ENCODE measurements at places on chromosomes 11 and 22.

DNA sequence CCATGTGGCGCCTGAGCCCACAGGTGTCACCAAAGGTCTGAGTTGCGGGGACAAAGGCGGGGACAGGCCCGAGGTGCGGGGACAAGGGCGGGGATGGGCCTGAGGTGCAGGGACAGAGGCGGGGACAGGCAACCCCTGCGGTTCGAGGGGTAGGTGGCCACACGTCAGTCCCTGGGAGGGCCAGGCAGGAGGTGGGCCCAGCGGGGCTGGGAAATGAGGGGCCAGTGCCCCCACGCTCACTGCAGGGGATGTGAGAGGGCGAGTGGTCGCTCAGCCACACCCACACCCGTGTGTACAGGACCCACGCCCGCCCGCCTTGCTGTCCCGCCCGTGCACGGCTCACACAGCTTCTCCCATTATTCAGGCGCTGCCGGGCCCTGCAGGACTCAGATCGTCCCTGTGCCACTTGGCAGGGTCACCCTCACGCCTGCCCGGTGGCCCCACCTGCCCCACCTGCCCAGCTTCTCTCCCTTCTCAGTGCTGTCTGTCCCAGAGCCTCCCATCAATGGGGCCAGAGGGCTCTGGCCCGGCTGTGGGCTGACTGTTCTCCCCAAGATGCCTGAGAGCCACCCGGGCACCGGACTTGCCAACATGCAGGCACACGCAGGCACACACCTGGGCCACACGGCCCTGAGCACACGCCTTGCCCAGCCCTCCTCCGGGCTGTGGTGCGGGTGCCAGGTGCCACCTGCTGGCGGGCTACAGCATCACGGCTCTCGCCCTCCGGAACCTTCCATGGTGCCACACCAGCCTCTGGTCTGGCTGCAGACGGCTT is 14.2 kb upstream of the MUC6 start:
- no peak for DNase-seq

DNA sequence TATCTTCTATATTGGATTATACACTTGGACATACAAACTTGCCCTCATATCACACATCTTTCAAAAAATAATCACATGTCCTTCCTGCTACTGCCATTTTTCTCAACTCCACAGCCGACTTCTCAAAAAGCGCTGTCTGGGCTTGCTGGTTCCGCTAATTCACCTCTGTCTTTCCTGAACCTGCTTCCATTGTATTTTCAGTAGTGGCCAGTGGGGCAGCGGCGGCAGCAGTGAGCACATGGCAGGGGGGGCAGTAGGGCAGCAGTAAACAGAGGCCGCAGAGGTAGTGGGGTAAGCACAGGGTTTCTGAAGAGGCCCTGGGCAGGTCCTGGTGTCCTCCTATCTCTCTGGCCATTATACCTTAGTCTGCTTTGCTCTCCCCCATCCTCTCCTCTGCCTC is 126.3 kb downstream of the RRAS2 start:
- no peak for DNase-seq

GRCh38 chr22:46001426-46002106 is 24.6 kb upstream of the WNT7B start:
- no peak for DNase-seq

- no peak for DNase-seq
Observed at GRCh38 chr11:117557361-117557760, 229.7 kb downstream of the CEP164 start.

- no peak for DNase-seq
Observed at GRCh38 chr22:40276996-40277823, 69.1 kb upstream of the ADSL start.

DNA sequence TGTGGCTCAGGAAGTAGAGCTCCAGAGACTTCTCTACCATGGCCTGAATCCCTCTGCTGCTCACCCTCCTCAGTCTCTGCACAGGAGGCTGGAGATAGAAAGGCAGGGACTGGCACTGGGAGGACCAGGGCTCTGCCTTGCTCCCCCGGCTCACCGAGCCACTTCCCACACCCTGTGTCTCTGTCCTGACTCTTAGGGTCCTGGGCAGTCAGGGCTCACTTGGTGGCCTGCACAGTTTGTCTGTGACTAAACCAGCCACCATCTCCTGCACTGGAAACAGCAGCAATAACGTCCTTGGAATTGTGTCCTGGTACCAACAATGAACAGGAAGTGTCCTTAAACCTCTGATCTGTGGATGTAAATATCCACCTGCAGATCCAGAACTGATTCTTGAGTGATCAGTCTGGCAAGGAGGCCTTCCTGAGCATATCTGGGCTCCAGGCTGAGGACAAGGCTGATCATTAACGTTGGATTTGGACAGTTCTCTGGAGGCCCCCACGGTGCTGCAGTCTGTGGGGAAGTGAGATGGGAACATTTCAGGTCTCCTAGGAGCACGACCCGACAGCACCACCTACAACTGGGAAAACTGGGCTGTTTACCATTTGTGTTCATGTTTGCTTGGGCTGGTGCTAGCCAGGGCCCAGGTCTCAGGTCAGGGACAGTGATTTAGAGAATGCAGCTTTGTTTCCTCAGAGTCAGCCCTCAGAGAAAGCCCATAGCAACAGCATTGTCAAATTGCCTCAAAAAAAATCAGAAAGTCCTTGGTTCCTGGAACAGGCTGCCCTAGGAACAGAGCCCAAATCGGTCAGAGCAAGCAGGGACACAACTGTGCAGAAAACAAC is 82.5 kb downstream of the ZNF280B start:
- no peak for DNase-seq

GRCh38 chr11:123235117-123235655 is 40.1 kb upstream of the CLMP start:
- no peak for DNase-seq
